ENCODE measurements at places on chromosomes 5 and 9. TPM values are rescaled to one million over a fixed set of nuclear protein-coding genes. Genes with fewer than 3 reads are reported as not detected.

DNA sequence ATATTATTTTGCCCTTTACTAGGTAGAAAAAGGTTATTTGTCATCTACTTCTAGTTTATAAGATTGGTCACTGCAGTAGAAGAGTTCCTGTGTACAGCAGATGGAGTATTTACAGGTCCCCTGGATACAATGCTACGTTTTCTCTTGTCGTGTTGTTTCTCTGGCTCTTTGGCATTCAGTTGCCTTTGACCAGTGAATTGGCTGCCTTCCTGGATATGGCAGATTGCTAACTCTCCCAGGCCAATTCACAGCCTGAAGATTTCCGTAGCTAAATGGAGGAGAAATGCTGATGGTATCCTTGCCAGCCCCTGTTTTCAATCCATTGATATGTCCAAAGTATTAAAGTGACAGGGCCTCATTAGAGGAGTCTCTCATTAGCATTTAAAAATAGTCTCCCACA is 32.5 kb upstream of the GNAQ start:
- no peak for DNase-seq
- H3K4me1 ChIP-seq, result no peaks in the 10 kb centered on the region
- H3K27ac ChIP-seq, result no peak overlapping the region
- H3K27me3 ChIP-seq, result no peaks in the 10 kb centered on the region
- H3K36me3 ChIP-seq, result no peaks in the 10 kb centered on the region
- H3K4me3 ChIP-seq, result no peak overlapping the region

The CDKN2B gene
- total RNA-seq, result 1.8 TPM

The GRM6 gene
- not detected for total RNA-seq

The CXCL14 gene
- total RNA-seq, result 1.2 TPM

GRCh38 chr9:98801561-98801960 is 5.2 kb upstream of the ANKS6 start:
- H3K27ac ChIP-seq, result no peak overlapping the region
- peaks cover 4% of the 10 kb centered on the region for H3K4me1 ChIP-seq
- H3K27me3 ChIP-seq, result no peaks in the 10 kb centered on the region
- no peak overlapping the region for H3K4me3 ChIP-seq
- H3K36me3 ChIP-seq, result no peaks in the 10 kb centered on the region

DNA sequence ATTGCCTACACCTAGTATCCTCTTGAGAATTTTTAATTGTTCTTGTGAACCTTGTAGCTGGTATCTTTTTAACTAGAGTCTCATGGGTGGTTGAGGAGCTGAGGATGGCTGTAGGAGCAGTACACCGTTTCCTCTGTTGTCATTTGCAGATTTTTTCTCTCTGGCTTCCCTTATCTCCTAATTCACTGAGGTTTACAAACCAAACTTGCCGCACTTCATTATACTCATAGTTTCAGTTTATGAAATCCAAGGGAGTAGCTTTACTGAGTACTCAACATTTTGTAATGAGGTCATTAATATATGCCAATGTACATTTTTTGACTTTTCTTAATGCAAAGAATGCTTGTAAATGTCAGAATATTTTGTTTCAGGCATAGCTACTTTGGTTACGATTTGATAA is 154.2 kb downstream of the CCDC171 start:
- H3K4me1 ChIP-seq, result no peaks in the 10 kb centered on the region
- H3K36me3 ChIP-seq, result no peaks in the 10 kb centered on the region
- H3K4me3 ChIP-seq, result no peak overlapping the region
- DNase-seq, result no peak
- no peaks in the 10 kb centered on the region for H3K27me3 ChIP-seq

- DNase-seq, result no peak
- no peaks in the 10 kb centered on the region for H3K27me3 ChIP-seq
- no peak overlapping the region for H3K27ac ChIP-seq
- H3K4me3 ChIP-seq, result no peak overlapping the region
These were observed 207.0 kb upstream of the MAP3K1 start for GRCh38 chr5:56608217-56608925.

- no peak for DNase-seq
- H3K36me3 ChIP-seq, result no peaks in the 10 kb centered on the region
- H3K27me3 ChIP-seq, result peaks cover 11% of the 10 kb centered on the region
- H3K27ac ChIP-seq, result no peak overlapping the region
- H3K4me3 ChIP-seq, result no peak overlapping the region
These were observed 12.0 kb downstream of the TMEM8B start for GRCh38 chr9:35840881-35841644.

- H3K36me3 ChIP-seq, result no peaks in the 10 kb centered on the region
- H3K4me3 ChIP-seq, result peak overlapping the region; percentile 99
- peaks cover 42% of the 10 kb centered on the region for H3K4me1 ChIP-seq
- H3K27ac ChIP-seq, result peak overlapping the region; percentile 82
These were observed 524 bp downstream of the FUBP3 start for GRCh38 chr9:130579738-130580463.

DNA sequence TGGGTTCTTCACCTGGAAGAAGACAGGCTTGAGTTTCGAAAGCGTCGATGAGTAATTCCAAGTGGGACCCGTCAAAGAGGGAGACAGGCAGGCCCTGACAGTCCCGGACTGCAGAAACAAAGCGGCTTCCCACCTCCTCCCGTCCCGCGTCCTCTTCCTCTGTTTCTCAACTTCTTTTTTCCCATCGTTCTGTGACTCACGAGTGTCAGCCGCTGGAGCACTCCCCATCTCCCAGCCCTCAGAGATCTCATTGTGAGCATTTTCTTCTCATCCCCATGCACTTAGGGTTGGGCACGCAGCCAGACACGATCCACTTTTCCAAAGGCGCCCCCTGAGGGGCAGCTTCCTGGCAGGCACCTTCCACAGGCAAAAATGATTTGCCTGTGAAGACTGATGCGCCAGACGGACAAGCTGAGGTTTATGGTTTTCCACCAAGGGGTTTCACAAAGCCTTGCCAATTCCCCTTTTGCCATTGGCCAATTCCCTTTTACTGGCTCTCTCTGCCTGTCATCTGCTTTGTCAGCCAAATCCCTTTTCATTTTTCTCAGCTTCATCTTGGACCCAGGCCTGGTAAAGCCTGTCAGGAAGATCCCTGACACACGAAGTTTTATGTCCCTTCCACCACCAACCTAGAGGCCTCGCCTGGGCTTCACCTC is 86.5 kb upstream of the ANKRD55 start:
- H3K27ac ChIP-seq, result no peak overlapping the region
- peaks cover 8% of the 10 kb centered on the region for H3K4me1 ChIP-seq
- no peak overlapping the region for H3K4me3 ChIP-seq

DNA sequence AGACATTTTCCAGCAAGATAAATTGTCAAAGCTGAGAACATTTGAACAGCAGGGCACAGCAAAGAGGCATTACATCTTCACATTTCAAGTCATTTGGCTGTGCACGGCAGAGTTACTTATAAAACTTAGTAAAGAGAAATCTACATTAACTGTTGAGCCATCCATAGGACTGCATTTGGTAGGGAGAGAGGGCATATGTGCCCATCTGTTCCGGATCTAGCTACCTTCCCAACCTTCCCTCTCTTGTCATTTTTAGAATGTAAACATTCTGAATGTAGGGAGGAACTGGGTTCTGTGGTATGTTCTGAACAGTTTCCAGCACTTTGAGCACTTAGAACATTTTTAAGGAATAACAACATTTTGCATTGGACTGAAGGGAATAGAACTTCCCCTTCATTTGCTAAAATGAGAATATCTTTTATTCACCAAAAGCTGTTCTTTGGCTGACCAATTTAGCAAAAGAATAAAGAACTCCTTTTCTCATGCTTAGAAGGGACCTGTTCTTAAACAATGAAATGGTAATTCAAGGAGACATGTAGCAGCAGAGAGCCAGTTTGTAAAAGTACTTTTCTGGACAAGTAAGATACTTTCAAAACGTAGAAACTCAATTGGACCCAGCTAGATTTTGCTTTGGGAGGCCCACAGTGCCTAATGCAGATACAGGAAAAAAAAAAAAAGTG is 104.4 kb downstream of the CETN3 start:
- no peak for DNase-seq
- no peaks in the 10 kb centered on the region for H3K27me3 ChIP-seq
- H3K27ac ChIP-seq, result no peak overlapping the region

The ACTBL2 gene
- total RNA-seq, result not detected

DNA sequence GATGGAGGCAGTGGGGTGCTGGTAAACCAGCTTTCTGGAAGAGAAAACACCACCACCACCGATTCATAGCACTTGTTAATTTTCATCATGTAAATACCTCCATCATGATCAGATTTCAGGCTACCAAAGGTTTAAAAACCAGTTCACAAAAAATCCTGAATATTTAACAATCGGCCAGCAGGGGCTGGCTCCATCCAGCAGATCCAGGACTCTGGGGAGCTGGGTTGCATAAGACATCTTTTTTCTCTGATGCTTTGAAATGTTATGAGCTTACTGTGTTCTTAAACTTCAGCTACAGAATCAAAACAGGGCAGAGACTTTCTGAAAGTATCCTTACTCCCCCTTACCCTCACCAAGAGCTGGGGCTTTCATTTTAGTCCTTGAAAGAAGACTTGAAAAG is 14.6 kb upstream of the RNF183 start:
- DNase-seq, result peak; percentile 46
- H3K4me3 ChIP-seq, result no peak overlapping the region
- peaks cover 2% of the 10 kb centered on the region for H3K36me3 ChIP-seq
- H3K27me3 ChIP-seq, result no peaks in the 10 kb centered on the region
- H3K4me1 ChIP-seq, result no peaks in the 10 kb centered on the region

- peaks cover 15% of the 10 kb centered on the region for H3K4me1 ChIP-seq
- no peak overlapping the region for H3K4me3 ChIP-seq
- DNase-seq, result no peak
- H3K27ac ChIP-seq, result no peak overlapping the region
- peaks cover 80% of the 10 kb centered on the region for H3K27me3 ChIP-seq
These were observed 128.2 kb upstream of the TMEM161B start for GRCh38 chr5:88396751-88397281.

GRCh38 chr9:123375469-123376132 is 19.6 kb downstream of the CRB2 start:
- peak overlapping the region; percentile 67 for H3K27ac ChIP-seq
- H3K27me3 ChIP-seq, result no peaks in the 10 kb centered on the region
- DNase-seq, result no peak
- H3K4me3 ChIP-seq, result no peak overlapping the region

The RNF183 gene
- total RNA-seq, result 0.06 TPM

DNA sequence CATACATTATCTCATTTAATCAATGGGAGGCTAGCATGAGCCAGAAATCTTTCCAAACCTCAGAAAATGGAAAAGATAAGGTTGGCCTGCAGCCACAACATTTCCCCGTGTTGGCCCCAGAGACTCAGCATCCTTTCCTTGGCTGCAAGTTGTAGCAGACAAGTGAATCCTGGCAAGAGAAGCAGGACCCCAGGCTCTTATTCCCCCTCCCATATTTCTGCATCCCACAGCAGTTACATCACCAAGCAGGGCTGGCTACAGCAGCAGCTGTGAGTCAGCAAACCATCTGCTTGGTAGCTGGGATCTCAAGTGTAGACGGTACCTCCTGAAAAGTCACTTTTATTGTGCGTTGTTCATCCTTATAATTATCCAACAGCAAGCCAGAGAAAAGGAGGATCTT is 212.4 kb downstream of the GNA14 start:
- no peak overlapping the region for H3K4me3 ChIP-seq
- no peak for DNase-seq
- no peaks in the 10 kb centered on the region for H3K36me3 ChIP-seq
- no peak overlapping the region for H3K27ac ChIP-seq

- DNase-seq, result no peak
- no peak overlapping the region for H3K27ac ChIP-seq
- H3K4me1 ChIP-seq, result no peaks in the 10 kb centered on the region
These were observed 6.7 kb downstream of the OR1K1 start for GRCh38 chr9:122806661-122807060.

The TEK gene
- 1.5 TPM for total RNA-seq

DNA sequence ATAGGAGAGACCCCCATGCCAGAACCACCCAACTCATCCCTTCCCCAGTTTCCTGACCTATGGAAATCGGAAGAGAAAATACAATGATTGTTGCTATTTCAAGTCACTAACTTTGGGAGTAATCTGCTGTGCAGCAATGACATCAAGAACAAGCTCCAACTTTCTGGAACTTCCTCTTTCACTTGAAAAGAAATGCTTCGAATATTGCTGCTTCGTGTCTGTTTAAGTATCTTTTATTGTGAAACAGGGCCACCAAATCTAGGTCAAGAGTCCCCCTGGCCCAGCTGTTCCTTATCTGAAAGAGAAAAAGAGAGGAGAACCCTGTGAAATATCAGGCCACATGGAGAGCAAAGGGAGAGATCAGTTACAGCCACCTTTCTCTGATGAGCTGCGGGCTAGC is 59.4 kb upstream of the DNAH5 start:
- no peak overlapping the region for H3K27ac ChIP-seq
- no peak for DNase-seq
- no peaks in the 10 kb centered on the region for H3K36me3 ChIP-seq
- H3K27me3 ChIP-seq, result no peaks in the 10 kb centered on the region
- H3K4me1 ChIP-seq, result no peaks in the 10 kb centered on the region
- H3K4me3 ChIP-seq, result no peak overlapping the region

The SPATA31D4 gene
- not detected for total RNA-seq

DNA sequence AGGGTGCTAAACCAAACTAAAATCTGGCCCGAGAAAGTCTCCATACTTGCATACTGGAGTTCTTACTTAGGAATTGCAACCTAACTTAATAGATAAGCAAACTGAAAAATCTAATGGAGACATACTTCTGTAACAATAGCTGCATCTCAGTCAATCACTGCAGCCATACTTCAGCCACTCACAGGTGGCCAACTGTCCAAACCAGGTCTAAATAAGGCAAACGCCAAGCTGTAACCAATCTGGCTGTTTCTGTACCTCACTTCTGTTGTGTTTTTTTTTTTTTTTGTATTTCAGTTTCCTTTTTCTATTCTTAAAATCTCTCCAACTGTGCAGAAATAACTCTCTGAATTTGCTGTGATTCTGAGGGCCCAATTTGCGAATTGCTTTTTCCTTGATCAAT is 4.4 kb upstream of the NDUFB6 start:
- H3K4me3 ChIP-seq, result no peak overlapping the region
- H3K27me3 ChIP-seq, result no peaks in the 10 kb centered on the region
- H3K4me1 ChIP-seq, result peaks cover 14% of the 10 kb centered on the region
- H3K36me3 ChIP-seq, result no peaks in the 10 kb centered on the region

DNA sequence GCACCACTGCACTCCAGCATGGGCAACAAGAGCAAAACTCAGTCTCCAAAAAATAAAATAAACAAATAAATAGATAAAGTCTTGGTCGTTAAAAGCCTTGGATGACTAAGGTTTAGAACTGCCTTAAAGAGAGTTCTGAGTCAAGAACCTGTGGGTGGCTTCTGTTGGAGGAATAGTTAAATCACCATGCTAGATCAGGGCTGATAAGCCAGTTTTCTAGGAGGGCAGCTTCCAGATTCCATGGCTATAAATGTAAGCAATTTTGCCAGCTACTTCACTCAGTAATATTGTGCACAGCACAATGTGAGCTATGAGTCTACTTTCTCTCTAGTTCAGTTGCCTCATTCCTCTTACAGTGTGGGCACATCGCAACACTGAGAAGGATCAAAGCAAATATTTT is 242.1 kb upstream of the NUDT12 start:
- no peaks in the 10 kb centered on the region for H3K4me1 ChIP-seq
- no peaks in the 10 kb centered on the region for H3K36me3 ChIP-seq
- no peak for DNase-seq
- H3K27me3 ChIP-seq, result no peaks in the 10 kb centered on the region

The PCDHA9 gene
- total RNA-seq, result 1.6 TPM

- no peak overlapping the region for H3K4me3 ChIP-seq
- no peaks in the 10 kb centered on the region for H3K27me3 ChIP-seq
- H3K27ac ChIP-seq, result no peak overlapping the region
- no peaks in the 10 kb centered on the region for H3K36me3 ChIP-seq
- DNase-seq, result peak; percentile 21
These were observed 150.8 kb downstream of the GRIA1 start for GRCh38 chr5:153641183-153641688.
